Transverse colon (tissue), 4 donors: ENCODE measurements at places on chromosomes 1 and 21. TPM values are rescaled to one million over a fixed set of nuclear protein-coding genes. Genes with fewer than 3 reads are reported as not detected.

- H3K4me3 ChIP-seq, result no peak overlapping the region
- H3K27ac ChIP-seq, result no peak overlapping the region
- no peaks in the 10 kb centered on the region for H3K4me1 ChIP-seq
Observed at GRCh38 chr1:24349891-24350290, 30.7 kb downstream of the GRHL3 start.

DNA sequence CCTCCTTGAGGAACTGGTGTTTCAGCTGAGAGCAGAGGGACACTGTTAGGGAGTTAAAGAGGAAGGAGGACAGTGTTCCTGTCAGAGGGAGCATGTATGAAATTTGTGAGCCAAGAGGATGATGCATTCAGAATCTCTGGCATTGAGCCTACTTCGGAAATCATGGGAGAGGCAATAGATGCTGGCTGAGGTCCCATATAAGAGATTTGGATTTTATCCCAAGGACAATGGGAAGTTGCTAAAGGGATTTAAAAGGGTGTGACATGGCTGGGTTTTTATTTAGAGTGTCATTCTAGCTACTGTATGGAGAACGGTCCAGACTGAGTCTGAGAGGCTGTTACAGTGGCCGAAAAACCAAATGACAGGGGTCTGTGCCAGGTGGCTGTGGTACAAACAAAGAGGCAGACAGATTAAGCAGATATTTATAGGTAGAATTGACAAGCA, 403.2 kb upstream of the B3GALT2 start:
- H3K27ac ChIP-seq, result no peak overlapping the region
- H3K36me3 ChIP-seq, result no peaks in the 10 kb centered on the region
- H3K4me1 ChIP-seq, result no peaks in the 10 kb centered on the region

DNA sequence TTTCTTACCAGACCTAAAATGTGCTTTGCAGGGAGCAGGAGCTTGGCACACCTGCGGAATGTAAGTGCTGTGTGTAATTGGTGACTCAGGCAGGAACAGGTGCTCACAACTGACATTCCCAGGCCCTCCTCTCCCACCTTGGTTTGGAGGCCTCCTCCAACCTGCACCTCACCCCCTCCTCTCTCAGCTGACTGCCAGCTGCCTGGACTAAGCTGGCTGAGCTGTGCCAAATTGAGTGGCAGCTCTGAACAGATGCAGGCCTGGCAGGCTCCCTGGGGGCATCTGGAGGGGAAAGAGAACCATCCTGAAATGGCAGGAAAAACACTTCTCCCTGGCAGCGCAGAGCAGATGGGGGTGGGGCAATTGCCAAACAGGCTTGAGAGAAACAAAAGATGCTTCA, 91.7 kb upstream of the PGBD5 start:
- no peaks in the 10 kb centered on the region for H3K4me1 ChIP-seq
- H3K4me3 ChIP-seq, result no peak overlapping the region
- no peak overlapping the region for H3K27ac ChIP-seq
- DNase-seq, result no peak
- no peaks in the 10 kb centered on the region for H3K36me3 ChIP-seq

GRCh38 chr21:36175771-36176565, 19.3 kb downstream of the DOP1B start:
- DNase-seq, result no peak
- H3K27me3 ChIP-seq, result no peaks in the 10 kb centered on the region
- H3K4me3 ChIP-seq, result no peak overlapping the region
- H3K36me3 ChIP-seq, result no peaks in the 10 kb centered on the region
- H3K4me1 ChIP-seq, result no peaks in the 10 kb centered on the region

TMEM51 gene
- 24.8 TPM for total RNA-seq

RNF223 gene
- 6.8 TPM for total RNA-seq
